Chondrocyte (in vitro differentiated cells): ENCODE measurements at places on chromosomes 2 and 18. TPM values are rescaled to one million over a fixed set of nuclear protein-coding genes. Genes with fewer than 3 reads are reported as not detected.

AAK1 gene
- 78.5 to 97.5 TPM (median 97.2 TPM) in 3 replicates for total RNA-seq

EPAS1 gene
- total RNA-seq, result 14.5 to 126 TPM (median 122 TPM) in 3 replicates

ANKRD44 gene
- total RNA-seq, result 21.4 to 45.8 TPM (median 26.1 TPM) in 3 replicates

SERPINB4 gene
- not detected in 3 replicates for total RNA-seq

ST8SIA3 gene
- total RNA-seq, result not detected in 3 replicates

RTKN gene
- 18.3 to 32.4 TPM (median 20.4 TPM) in 3 replicates for total RNA-seq
